CD4-positive, alpha-beta T cell treated with Interleukin-12 subunit alpha and Interleukin-12 subunit beta, for 1 hour (primary cell): ENCODE measurements at places on chromosomes 2 and 18.

DNA sequence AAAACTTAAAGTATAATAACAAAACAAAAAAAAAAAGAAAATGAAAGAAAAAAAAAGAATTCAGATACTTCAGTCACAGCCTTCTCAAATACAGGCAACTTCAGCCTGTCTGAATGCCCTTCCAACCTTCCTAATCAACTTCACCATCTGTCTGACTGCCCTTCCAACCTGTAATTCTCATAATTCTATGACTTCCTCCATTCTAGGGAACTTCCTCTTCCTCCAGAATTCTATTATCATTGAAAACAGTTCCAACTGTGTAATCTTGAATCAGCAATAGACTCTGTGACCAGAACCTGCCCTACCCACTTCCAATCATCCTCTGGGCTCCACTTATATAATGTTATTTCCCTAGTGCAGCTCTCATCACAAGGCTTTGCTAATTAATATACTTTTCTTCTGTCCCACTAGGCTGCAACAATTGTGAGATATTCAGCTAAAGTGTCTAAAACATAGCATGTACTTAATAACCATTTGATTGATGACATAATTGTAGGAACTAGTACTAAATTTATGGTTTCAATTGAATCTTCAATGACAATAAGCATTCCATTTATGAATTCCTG lies 127.3 kb downstream of the UPP2 start:
- no peak for DNase-seq

DNA sequence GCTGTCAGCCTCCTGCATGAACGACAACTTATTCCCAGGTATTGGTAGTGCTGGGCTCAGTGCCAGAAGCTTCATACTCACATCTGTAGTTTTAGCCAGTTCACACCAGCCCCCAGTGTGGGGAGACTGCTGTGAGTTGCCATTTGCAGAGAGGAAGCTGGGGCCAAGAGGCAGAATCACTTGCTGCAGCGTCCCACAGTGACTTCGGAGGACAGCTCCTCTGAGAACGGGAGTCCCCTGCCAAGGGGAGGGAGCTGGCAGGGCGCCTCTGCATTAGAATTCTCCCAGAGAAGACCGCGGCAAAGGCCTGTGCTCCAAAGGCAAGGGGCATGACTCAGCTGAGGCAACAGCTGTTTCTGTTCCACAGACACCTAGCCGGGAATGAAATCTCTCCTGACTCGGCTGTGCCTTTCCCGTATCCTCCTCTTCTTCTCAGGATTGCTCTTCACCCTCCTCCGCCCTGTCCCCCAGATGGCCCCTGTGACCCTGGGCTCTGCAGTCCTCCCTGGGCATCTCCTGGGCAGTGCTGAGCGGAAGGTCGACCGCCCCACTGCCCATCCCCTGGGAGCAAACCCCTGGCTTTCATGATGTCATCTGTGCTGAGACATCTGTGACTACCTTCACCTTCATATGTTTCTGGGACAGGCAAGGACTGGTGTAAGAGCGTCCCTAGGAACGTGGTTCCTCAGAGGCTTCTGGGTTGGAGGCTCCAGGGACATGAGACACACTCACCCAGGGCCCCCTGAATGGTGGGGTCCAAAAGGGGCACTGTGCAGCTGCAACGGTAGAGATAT lies 18.0 kb downstream of the MAL start:
- no peak for DNase-seq

DNA sequence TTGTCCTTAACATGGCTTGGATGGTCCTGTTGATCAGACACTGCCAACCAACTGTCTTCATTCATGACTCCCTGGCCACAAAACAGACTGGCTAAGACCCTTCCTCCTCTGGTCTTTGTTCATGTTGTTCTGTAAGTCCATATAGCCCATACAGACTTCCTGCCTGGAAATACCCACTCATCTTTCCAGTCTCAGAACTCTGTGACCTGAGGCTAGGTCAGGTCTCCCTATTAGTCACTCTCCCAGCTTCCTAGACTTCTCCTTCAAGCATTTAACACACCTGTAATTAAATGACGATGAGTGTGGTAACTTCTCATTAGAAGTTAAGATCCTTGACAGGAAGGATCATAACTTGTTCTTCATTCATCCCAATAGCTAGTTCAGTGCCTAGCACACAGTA lies 56.3 kb downstream of the CCDC93 start:
- no peak for DNase-seq

DNA sequence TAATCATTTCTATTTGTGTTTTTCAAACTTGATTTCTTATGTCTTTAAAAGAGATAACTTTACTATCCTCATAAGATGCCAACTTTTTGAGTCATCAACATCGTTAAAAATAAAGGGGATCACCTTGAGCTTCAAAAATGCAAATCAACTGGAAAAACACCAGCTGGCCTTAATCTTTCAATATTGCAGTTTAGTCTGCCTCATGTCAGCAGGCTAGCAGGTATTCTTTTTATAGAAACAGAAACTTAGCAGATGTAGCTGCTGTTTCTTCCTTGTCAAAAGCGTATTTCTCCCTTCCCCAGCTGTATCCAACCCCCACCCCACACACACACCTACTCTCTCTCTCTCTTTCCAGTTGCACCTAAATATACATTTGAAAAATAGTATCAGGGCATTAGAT lies 154.1 kb upstream of the ZNF804A start:
- DNase-seq: no peak

DNA sequence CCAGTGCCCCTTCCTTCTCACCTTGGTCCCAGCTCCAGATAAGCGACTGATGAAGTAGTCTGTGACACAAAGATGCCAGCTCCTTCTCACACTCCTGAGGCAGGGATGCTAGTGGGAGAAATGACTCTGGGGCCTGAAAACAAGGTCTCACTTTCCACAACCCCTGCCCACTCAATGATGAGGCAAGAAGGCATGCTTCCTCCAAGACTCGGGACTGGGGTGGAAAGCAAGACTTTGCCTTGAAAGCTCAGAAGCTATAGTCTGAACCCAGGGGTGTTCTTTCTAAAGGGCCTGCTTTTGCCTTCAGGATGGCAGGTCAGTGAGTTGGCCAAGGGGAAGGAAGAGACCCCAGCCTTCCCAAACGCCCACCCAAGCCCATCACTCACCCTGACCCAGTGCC lies 1.4 kb downstream of the CCDC142 start:
- no peak for DNase-seq

DNA sequence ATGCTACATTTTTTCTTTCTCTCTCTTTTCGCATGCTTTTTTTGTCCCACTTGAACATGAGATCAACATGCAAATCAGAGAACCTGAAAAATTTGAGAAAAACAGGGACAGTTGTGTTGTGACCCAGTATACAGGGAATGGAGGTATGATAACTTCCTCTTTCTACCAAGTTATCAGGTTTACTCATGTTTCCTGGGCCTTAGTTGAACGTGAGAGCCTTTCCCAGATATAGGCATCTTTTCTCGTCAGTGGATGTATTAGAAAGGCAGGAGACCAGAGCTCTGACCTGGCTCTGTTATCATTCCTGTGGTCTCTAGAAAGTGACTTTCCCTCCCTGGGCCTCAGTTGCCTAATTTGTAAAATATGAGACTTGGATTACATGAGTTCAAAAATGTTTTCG lies 30.1 kb upstream of the FAM117B start:
- no peak for DNase-seq

DNA sequence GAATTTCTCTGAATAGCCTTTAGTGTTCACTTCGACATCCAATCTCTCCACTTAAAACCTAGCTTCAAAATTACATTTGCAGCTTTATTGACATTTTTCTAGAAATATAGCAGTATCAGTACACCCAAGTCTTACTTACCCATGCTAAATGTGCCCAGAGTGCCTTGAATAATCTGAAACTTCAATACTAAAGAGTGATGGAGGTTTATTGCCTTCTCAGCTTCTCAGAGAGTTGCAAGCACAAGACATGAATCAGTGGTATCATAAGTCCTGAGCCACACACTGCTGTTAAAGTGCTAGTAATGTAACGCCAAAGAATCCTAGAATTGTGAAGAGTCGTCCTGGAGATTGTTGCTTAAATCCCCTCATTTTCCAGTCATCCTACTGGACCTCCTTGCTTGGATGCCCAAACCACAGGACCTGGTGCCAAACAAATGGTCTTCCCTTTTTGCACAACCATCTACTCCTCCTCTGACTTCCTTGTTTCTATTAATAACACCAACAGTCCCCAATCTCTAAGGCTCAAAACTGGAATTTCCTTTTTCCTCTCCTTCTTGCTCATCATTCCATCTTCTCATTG lies 83.2 kb upstream of the SPATS2L start:
- DNase-seq: no peak

GRCh38 chr2:74707837-74708236 lies 53.8 kb downstream of the SEMA4F start:
- DNase-seq: no peak

DNA sequence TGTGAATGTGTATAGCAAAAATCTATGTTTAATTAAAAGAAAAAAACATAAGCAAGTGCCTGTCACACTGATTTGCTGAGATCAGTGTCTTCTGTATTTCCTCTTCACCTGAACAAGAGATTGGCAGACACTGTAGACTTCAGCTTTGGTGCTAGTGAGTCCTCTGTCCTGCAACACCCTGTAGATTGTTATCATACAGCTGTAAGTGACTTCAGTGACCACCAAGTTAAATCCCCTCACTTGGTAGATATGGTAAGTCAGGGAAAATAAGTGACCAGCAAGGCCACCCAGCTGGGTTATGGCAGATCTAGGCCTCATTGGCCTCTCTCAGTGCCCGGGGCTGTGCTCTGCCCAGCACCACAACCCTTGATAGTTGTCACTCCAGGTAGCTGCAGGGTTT lies 119.7 kb upstream of the EML6 start:
- DNase-seq: no peak

DNA sequence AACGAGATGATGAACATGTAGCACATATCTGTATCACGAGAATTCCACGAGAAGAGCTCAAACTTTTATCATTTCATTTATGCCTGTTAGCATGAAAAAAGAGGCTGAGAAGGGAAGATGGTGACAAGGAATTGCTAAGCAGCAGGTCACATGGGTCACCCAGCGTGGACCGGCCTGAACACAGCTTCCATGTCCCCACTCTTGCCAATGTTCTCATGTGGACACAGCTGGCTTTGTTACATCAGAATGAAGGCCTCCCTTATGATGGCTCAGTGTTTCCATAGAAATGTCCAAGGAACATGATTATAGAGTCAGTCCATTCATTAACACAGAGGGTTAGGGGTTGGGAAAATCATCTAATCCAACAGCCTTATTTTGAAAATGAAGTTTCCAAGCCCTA lies 215.4 kb downstream of the CMPK2 start:
- no peak for DNase-seq

DNA sequence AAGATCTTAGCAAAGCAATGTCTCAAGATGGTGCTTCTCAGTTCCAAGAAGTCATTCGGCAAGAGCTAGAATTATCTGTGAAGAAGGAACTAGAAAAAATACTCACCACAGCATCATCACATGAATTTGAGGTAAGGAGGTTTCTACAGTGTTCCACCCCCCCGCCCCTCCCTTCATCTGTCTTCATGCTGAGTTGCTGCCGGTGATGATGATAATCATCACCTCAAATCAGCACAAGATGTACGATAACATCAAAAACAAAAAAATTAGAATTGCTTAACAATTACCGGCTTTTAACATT lies 14.6 kb downstream of the UGP2 start:
- peak; percentile 77 for DNase-seq

DNA sequence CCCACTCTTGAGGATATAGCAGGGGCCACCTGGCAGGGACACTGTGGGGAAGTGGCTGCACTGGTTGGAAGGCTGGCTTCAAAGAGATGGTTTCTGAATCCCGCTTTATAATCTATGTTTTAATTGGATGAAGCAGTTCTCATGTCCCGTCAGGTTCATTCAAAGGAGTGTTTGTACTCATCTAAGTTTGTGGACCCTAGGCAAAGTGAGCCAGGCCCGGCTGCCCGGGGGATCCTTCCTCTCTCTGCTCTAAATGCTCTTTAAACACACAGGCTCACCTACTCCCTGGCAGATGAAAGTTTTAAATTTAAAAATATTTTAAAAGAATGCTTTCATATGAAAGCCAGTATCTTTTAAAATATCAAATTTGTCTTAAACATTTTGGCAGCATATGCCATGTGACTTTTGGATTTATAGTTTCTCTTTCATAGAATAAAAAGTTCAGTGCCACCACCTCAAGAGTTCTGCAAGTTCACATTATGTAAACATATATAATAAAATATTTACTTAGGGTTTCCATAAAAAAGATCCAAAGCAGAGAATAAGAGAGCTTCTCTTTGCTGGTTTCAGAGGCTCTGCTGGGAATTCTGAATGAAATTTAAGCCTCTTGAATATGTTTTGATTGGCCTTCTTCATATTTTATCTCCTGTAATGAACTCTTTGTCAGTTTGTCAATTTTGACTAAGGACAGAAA lies 143.5 kb upstream of the ALPP start:
- no peak for DNase-seq

DNA sequence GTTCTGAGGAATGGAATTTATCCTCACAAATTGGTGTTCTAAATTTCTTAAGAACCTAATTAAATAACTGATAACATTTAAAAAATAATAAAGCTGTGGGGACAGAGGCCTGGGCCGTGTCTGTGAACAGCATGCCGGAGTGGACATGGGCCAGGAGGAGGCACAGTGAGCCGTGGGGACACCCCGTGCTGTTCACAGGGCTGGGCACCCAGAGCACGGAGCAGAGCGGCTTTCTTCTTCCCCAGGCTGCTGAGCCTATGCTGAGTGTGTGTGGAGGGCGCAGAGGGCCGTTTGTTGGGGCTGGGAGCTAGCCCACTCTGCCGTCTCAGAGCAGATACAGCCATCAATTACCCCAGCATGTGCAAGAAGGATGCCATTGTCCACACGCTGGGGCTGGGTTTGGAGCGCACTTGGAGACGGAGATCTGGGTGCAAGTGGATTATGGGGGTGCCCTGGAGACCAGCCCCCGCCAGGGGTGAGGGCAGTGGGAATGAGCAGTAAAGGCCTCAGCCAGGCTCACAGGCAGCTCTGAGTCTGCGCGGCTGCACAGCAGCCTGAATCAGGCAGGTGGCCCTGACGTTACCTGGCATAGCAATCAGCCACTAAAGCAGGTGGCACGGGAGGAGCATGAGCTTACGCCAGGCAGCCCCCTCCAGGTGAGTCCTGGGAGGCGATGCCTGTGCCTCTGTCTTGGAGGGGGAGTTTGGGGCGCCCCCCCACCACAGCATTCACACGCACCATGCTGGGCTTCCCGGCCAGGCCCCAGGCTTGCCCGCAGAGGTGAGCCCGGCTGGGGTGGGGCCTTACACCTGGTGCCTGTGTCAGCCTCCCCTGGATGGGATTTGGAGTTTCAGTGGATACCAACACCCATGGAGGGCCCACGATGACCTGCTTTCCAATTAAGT lies 52.1 kb upstream of the SLC66A3 start:
- no peak for DNase-seq

GRCh38 chr2:37558623-37559022 lies 112.8 kb downstream of the CDC42EP3 start:
- no peak for DNase-seq

GRCh38 chr18:21386523-21387240 lies 144.7 kb downstream of the GREB1L start:
- no peak for DNase-seq
